ENCODE measurements at places on chromosomes 3 and 15. TPM values are rescaled to one million over a fixed set of nuclear protein-coding genes. Genes with fewer than 3 reads are reported as not detected.

Gene SLC28A1
- total RNA-seq: 0.31 TPM

Gene LIPH
- total RNA-seq: 5.3 TPM

Gene TRIM42
- not detected for total RNA-seq

Gene ZSCAN29
- total RNA-seq: 45.6 TPM

Gene FBXW12
- not detected for total RNA-seq

Gene CCDC54
- not detected for total RNA-seq

Gene GATA2
- 23.9 TPM for total RNA-seq

Gene COX17
- total RNA-seq: 32.0 TPM

Gene PLSCR4
- 6.0 TPM for total RNA-seq

Gene DZIP3
- 22.9 TPM for total RNA-seq

Gene PLXNB1
- total RNA-seq: 367 TPM

Gene DNAJA4
- 15.0 TPM for total RNA-seq

Gene FSTL1
- 383 TPM for total RNA-seq

Gene MYO1E
- 55.6 TPM for total RNA-seq

Gene FANCD2OS
- total RNA-seq: not detected

Gene LRRC49
- 6.7 TPM for total RNA-seq

Gene HIGD2B
- not detected for total RNA-seq

Gene OR5K2
- not detected for total RNA-seq

Gene KLF15
- 7.9 TPM for total RNA-seq

Gene CHST2
- total RNA-seq: 17.5 TPM

Gene ADAMTS9
- 13.6 TPM for total RNA-seq

Data from type B pancreatic cell (in vitro differentiated cells).